ENCODE measurements at places on chromosomes 3 and 15.

DNA sequence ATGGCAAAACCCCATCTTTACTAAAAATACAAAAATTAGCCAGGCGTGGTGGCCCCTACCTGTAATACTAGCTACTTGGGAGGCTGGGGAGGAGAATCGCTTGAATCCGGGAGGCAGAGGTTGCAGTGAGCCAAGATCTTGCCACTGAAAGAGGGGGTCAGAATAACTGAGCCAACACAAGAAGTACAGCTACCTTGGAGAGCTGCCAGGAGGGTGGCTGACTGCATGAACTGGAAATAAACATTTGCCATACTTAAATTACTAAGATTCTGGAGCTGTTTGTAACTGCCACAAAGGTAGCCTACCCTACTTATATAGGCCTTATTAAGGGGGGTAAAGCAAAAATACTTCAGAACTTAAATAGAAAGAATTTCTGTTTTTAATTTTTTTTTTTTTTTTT, 15.4 kb upstream of the PIK3CB start:
- DNase-seq: no peak

DNA sequence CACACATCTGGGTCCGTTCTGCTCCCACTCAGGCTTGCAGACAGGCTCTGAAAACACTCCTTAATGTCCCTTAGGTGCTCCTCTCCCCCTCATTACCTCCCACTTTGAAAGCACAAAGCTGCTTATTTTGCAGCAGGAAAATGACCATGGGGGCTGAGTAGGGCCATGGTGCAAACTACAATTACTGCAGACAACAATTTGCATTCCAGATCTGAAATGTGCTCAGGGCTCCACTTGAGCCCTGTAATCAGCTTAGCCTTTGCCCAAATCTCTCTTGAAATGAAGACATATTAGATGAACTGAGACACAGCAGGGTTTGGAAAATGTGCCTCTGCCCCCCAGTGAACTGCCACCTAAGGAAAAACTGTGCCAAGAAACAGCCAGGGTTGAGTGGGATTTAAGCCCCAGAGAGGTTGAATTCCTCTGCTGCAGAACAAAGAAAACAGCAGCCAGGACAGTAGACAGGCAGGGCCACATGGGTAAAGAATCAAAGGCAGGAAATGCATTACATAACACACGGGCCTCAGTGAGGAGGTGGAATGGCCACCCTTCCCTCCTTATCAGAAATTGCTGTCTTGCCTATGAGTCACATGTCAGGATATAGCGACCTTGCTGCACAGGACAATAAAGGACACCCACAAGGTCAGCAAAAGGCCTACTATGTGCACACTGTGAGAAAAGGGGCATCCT, 126.8 kb upstream of the ARHGEF3 start:
- no peak for DNase-seq

GRCh38 chr15:23869396-23869795, 182.3 kb upstream of the NDN start:
- DNase-seq: no peak

- no peak for DNase-seq
Measured at GRCh38 chr15:52509500-52510245, 19.0 kb downstream of the MYO5A start.

DNA sequence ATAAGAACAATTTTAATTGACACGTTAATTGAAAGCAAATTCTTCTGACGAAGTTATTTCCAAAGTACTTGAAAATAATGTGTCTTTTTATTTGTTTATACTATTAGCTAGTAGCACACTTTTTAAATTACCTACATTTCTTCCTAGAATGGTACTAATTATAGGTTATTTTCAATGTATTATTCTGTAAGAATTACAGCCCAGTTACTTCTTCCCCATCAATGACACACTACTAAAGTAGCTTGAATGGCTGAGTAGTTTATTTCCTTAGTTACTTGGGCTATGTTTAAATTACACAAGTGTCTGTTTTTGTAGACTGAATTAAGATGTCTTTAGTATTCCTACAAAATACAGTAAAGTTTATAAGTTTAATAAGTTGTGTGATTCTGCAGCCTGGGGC, 217.6 kb upstream of the IL12A start:
- DNase-seq: no peak

DNA sequence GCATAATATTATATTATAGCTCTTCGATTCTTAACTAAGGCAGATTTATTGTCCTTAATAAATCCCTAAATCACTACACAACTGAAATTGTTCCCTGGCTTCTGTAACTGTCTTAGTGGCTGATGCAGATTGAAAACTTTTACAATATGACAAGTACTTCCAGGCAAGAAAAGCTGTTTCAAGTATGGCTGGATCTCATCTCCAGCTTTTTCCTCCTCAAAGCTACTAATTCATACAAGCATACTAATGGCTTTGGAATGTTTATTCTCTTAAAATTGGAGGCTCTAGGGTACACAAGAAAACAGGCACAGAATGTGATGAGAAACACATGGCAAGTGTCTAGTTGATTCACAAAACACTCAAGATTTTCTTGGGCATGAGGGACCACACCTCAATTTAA, 351.5 kb upstream of the ICE2 start:
- no peak for DNase-seq

GRCh38 chr15:63698692-63699091, 101.5 kb downstream of the FBXL22 start:
- no peak for DNase-seq

- no peak for DNase-seq
Measured at GRCh38 chr15:34993412-34993811, 5.3 kb upstream of the ZNF770 start.

GRCh38 chr3:108346301-108347227, 50.2 kb downstream of the HHLA2 start:
- no peak for DNase-seq

GRCh38 chr3:114660124-114660523, 366.3 kb downstream of the TIGIT start:
- DNase-seq: no peak

DNA sequence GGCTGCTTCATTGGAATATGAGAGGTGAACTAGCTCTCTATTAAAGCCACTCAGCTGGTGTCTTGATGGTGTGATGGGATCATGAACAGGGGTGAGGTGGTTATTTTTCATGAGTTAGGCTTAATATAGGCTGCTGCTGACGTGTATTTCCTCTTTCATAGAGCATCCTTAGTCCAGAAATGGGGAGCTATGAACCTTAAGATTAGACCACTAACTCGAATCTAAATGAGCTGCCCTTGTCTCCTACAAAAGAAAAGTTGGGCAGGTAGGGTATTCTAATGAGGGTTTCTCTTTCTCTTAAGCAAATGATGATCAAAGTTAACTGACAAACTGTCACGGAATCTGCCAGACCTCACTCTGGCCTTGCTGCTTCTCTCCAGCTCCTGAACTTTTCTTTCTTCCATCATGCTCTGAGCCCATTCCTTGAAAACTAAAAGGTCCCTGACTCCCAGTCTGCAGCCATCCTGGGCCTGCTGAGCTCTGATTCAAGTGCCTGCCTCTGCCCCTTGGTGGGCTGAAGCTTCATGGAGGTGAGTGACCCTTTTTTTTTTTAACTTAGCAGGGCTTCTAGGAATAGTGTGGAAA, at the start of gene TRIM69:
TSS of gene TRIM69 (plus strand) at position 348 of the 585 bp plus-strand sequence. CDS start at position 525, 177 bp downstream.
- no peak for DNase-seq

DNA sequence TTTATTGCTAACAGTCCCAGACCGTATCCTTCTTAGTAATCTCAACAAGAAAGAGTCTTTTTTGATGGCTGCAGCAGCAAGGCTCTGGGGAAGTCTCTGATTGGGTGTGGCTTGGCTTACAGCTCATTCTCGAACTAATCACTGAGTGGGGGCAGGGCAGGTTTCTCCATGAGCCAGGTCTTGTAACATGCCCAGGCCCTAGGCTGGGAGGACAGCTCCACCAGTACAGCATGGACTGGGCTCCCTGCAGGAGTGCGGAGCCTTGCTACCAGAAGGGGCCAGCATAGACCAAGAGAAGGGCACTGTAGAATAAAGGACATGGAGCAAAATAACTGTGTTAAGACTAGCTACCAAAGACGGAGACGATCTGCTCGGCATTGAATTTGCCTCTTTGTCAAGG, 7.2 kb downstream of the CD276 start:
- DNase-seq: no peak

- no peak for DNase-seq
Measured at GRCh38 chr3:46386205-46386604, 15.5 kb downstream of the CCR5 start.

- no peak for DNase-seq
Measured at GRCh38 chr15:55240125-55240760, 43.5 kb upstream of the RSL24D1 start.

- no peak for DNase-seq
Measured at GRCh38 chr3:51271172-51271571, 113.9 kb upstream of the MANF start.

GRCh38 chr3:114714237-114714636, 420.4 kb downstream of the TIGIT start:
- no peak for DNase-seq

DNA sequence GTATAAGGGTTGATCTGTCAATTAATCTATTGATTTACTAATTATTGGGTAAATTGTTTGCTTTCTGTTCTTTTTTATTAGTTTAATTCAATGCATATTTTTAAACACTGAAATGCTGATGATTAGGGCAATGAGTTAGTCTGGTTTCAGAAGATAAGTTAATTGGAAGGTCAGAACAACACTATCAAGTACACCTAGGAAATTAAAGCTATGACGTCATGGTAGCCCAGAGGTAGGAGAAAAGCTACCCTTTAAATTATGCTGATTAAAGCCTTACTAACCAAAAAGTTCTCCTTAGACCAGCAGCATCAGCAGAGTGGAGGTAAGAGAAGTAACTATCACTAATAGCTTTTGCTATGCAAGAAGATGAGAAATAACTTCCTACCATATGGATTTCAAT, 770.4 kb upstream of the ARPP21 start:
- no peak for DNase-seq

- DNase-seq: no peak
Measured at GRCh38 chr15:70436428-70436827, 326.9 kb downstream of the UACA start.

GRCh38 chr3:150965436-150965835, 7.1 kb downstream of the CLRN1 start:
- no peak for DNase-seq

- DNase-seq: no peak
Measured at GRCh38 chr3:131705558-131706051, 202.8 kb upstream of the MRPL3 start.

DNA sequence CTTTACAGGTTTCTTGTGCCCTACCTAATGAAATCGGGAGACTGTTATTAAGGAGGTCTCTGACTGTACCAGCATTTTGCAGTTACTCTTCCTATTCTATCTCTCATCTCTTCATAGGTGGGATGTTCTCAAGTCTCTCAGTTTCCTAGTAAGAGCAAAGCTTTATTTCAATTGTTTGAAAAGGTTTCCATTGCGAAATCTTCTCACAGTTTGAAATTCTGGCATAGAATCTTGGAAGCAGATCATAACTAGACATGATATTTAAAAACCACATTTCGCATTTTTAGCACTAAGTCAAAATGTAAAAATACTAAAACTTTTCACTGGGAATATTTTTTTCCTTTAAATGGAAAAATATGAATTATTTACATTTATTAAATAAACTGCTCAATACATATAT, 1311.4 kb downstream of the ROBO2 start:
- DNase-seq: no peak

- DNase-seq: no peak
Measured at GRCh38 chr3:71492974-71493771, 90.4 kb downstream of the FOXP1 start.

DNA sequence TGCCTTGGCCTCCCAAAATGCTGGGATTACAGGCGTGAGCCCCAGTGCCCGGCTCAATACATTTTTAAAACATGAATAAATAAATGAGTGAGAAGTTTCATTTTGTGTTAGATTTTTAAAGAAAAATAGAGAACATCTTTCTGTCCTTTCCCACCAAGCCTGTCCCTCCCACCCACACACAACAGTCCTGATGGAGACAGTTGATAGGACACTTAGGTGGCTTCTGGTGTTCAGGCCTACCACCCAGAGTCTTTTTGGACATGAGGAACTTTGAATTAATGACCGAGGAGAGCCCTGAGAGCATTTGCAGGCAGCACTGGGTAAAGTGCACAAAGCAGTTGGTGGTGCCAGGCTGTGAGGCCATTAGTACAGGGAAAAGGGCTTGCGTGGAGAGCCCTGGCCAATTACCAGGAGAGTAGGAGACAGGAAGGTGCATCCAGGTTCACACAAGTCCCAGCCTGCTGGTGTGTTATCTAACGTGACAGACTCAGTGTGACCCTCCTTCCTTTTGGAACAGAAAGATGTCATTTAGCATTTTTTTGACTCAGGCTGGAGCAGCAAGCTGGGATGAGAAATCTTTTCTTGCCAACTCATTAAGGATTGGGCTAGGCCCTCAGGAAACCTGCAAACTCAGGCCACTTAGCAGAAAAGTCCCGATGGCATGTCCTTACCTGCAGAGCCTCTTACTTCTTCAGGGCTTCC, 103.6 kb downstream of the PDCD6IP start:
- no peak for DNase-seq

DNA sequence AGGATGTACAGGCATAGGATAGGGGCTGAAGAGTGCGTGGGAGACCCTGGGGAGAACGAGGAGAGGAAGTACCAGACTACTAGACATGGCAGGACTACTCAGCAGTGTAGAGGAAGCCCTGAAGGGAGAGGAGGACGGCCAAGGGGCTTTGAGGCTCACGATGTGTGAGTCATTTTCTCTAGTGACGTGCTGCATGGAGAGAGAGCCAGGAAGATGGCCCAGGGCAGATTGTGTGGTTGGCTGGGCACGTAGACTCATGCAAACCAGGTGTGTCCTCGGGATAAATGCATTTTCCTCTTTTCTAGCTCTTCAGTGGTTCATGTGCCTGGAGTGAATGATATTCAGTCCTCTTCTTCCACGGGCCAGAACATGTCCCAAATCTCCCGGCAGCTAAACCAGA, 115.0 kb upstream of the ABHD17C start:
- no peak for DNase-seq

- no peak for DNase-seq
Measured at GRCh38 chr15:78708713-78709260, 67.8 kb upstream of the CHRNB4 start.

DNA sequence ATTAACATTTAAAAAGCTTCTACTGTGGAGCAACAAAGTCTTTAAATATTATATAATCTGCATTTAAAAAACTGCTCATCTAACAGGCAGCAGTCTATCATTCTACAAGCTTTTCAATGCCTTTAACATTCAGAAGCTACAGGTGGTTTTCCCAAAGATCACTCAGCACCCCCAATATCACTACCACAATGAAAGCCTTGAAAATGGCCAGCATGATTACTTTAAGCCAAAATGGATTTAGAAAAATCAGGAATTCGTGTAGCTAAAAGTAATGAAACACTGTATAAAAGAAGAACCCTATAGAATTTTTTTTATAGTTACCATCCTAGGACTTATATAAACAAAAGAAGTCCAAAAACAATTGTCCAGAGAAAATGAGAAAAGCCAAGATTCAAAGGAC, 400.4 kb downstream of the TIGIT start:
- no peak for DNase-seq

GRCh38 chr3:16311960-16312451, 47.0 kb downstream of the OXNAD1 start:
- no peak for DNase-seq

DNA sequence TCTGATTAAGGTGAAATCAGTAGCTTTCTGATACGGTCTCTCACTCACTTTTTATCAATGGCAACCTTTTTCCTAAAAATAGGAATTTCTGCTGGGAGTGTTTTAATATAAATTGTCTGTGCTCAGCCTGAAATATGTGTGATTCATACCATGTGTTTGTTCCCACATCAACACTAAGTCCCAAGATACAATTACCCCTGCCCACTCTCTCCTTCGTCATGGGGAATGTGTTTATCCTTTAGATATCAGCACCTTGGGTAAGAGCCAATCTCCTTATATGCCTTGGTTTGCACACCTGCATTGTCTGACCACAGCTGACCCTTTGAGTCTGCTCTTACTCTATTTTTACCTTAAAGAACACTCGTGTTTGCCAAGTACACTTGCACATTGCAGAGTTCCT, 356.4 kb downstream of the LPP start:
- no peak for DNase-seq

GRCh38 chr15:67831363-67831762, 6.1 kb downstream of the SKOR1 start:
- no peak for DNase-seq
